ENCODE measurements at places on chromosomes 1 and 21. TPM values are rescaled to one million over a fixed set of nuclear protein-coding genes. Genes with fewer than 3 reads are reported as not detected.

The KCNE2 gene
- total RNA-seq: 0.22 TPM

The SLC5A9 gene
- 0.57 TPM for total RNA-seq

The LMX1A gene
- 0.22 TPM for total RNA-seq

The ARMH1 gene
- 0.70 TPM for total RNA-seq

The CHIT1 gene
- not detected for total RNA-seq
